Lung microvascular endothelial cell (primary cell): ENCODE measurements at places on chromosomes 13 and 19.

GRCh38 chr13:57644106-57644505, 12.6 kb downstream of the PCDH17 start:
- no peak for DNase-seq

GRCh38 chr19:18932216-18932841, 8.7 kb downstream of the HOMER3 start:
- DNase-seq, result peak; percentile 70

- no peak for DNase-seq
These were observed 132.4 kb downstream of the MRPL57 start for GRCh38 chr13:21308906-21309305.

DNA sequence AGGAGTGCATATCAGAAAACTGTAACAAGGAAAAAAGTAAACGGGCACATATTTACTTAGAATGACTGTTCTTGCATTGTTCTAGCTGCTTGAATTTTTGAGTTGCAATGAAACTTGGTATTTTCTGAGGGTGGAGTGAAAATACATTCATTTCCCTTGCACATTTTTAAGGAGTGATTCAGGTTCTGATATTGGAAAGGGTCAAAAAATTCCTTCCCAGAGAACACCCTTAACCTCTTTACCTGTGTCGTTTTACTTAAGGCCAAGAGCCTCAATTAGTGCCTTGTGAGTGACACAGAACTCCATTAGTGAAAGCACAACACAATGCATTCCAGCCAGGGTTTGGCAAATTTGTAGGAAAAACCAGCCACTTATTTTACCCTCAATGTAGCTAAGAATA, 2.3 kb downstream of the ITGBL1 start:
- peak; percentile 47 for DNase-seq

DNA sequence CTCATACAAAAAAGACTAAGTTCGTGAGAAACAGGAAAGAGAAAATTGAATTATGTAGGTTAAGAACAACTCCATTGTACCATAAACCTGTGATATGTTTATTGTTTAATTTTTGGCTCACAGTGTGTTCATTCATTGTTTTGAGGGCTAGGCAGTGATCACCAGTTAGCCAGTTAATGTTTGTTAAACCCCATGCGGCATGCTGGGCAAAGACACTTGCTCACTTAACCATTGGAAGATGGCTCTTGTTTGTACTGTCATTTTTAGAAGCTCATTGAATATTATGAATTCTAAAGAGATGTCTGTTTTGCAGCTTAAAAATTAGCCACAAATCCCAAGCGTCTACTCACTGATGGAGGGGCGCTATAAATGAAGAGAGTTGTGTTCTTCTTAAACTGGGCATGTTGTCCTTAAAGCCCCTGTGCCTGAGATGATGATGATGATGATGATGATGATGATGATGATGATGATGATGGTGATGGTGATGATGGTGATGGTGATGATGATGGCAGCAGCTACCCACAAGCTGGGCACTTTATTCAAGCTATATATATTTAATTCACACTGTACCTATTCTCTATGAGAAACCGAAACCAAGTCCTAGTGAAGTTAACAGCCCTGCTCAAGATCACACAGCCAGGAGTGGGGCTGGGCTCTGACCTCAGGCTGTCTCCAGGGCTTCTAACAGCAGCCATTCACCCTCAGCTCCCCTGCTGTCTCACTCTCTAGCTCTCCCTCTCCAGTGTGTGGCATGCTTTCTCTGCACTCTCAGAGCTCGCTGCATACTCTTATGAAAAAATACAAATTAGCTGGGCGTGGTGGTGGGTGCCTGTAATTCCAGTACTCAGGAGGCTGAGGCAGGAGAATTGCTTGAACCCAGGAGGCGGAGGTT, 169.1 kb downstream of the SHISA2 start:
- DNase-seq, result no peak

- DNase-seq, result no peak
These were observed 39.1 kb upstream of the MTIF3 start for GRCh38 chr13:27489456-27489855.

DNA sequence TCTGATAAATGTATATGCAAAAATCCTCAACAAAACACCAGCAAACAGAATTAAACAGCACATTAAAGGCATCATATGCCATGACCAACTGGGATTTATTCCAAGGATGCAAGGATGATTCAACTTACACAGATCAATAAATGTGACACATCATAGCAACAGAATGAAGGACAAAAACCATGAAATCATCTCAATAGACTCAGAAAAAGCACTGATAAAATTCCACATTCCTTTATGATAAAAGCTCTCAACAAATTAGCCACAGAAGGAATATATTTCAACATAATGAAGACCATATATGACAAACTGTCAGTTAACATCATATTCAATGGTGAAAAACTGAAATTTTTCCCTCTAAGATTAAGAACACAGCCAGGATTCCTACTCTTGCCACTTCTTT, 691.6 kb downstream of the DIAPH3 start:
- no peak for DNase-seq

GRCh38 chr19:35013041-35013819, 13.1 kb downstream of the GRAMD1A start:
- DNase-seq, result peak; percentile 73

DNA sequence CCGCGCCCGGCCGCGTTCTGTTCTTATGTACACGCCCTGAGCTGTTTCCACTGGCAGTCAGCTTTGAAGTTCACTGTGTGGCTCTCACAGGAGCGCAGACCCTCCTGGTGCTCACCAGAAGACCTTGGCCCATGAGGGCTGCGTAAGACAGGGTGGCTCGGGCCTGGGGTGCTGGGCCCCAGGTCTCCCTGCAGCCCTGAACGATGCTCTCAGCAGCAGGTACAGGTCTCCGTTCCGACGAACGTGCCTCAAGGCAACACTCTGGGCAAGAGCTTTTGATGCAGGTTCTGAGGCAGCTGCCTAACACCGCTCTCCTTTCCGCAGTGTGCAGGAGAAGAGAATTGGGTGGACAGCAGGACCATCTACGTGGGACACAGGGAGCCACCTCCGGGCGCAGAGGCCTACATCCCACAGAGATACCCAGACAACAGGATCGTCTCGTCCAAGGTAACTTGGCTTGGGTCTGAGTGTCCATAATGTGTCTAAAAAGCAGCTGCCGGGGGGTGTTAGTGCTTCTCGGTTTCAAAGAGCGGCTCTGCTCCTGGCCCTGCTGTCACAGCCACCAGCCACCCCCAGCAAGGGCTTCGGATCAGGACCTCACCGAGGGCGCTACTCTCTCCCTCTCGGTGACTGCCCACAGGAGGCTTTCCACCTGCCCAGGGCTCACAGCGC, 95.1 kb downstream of the ATP11A start:
- no peak for DNase-seq

DNA sequence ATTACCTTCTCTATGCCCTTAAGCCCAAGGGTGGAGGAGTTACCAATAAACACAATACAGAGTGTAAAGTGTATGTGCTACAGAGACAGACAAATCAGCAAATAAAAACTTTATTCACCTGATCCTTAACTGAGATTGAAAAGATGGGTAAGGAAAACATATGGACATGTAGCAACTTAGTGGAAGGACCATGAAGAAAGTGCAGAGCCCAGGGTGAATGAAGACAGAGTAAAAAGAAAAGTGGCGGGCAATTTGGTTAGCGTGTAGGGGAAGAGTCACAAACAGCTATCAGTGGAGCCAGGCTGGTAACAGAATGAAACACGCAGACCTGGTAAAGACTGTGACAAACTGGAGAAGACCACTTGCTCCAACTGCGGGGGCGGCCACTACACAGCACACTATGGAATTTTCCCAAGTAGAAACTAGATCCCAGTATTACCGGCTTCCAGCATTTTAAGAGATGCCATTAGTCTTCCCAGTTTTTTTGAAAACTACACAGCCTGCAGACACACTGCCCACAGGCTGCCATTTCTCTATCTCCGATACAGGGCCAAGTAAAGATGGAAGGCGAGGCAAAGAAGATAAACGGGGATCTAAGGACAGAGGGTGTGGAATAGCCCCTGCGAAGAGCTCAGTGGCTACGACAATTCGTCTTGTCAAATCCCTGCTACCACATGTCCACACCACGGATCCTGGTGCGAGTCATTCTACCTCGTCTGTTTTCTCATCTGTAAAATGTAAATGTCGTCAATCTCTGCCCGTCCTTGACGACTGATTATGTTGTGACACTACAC, 1.2 kb downstream of the UQCRFS1 start:
- DNase-seq, result peak; percentile 44

DNA sequence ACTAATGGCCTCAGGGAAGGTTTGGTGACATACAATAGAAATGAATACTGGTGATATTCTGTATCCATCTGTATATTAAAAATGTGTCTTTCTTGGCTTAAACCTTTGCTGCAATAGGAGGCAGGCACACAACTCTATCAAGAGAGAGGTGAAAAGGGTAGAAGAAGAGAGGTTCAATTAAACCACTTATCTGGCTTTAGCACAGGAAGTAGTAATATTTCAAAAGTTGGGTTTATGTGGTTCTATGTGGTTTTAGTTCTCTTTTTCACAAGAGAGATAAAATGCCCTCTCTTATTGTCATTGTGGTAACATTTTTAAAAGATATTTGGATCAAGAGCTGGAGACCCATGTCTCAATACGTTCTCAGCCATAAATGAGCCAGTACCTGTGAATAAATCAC, 146.2 kb upstream of the FNDC3A start:
- DNase-seq, result no peak

- DNase-seq, result no peak
These were observed 9.5 kb downstream of the RUBCNL start for GRCh38 chr13:46377554-46377953.

GRCh38 chr13:97986835-97987234, 33.4 kb downstream of the IPO5 start:
- DNase-seq, result no peak

DNA sequence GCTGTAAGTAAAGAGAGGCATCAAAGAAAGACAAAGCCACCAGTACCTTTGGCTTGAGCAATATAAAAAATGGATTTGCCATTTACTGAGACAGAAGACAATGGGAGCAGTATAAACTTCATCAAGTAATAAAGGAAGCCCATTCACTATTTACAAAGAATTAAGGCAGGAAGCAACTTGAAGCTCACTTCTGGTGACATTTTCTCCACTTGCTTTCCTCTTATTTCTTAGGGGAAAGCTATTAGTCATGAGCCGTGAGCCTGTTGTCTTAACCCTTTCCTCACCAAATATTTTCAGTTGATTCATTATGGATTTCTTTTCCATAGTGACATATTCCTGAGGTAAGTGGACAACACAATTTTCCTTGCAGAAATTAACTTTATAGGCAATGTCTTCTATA, 156.8 kb downstream of the DNAJC3 start:
- DNase-seq, result peak; percentile 1

- no peak for DNase-seq
These were observed 234.0 kb upstream of the PCDH9 start for GRCh38 chr13:67464154-67464553.

DNA sequence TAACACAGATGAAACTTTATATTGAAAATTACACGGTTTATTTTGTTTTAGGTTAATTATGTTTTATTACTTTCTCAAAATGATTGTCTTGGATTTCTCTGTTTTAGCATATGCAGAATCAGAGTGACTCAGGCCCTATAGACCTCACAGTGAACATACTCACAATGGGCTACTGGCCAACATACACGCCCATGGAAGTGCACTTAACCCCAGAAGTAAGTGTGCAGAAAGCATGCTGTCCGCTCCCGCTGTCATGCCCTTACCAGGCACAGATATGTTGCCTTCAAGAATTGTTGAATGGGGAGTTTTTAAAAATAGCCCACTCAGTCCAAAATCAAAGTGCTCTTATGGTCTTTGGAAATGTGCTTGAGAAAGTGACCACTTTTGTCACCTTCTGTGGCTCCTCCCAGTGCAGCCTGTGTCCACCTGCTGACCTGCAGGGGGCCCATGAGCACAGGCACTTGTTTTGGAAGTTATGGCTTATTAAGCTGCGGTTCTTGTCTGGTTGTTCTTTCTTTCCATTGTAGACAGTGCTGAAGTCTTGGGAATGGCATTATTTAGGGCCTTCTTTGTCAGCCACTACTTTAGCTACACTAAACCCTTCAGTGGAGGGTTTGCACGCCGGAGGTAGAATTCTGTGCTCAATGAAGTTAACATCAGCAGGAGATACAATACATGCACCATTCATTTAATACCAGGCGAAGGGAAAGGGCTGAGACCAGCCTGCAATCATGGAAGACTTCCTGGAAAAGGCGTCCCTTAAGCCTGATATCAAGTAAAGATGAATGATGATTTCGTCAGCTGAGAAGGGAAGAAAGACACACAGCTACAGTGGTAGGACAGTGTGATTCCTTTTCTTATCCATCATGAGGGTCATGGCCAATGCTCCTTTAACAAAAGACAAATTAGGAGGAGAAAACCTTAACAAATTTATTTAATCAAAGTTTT, 36.7 kb downstream of the CUL4A start:
- DNase-seq, result no peak

- no peak for DNase-seq
These were observed 415.9 kb downstream of the IRS2 start for GRCh38 chr13:109370496-109370895.

DNA sequence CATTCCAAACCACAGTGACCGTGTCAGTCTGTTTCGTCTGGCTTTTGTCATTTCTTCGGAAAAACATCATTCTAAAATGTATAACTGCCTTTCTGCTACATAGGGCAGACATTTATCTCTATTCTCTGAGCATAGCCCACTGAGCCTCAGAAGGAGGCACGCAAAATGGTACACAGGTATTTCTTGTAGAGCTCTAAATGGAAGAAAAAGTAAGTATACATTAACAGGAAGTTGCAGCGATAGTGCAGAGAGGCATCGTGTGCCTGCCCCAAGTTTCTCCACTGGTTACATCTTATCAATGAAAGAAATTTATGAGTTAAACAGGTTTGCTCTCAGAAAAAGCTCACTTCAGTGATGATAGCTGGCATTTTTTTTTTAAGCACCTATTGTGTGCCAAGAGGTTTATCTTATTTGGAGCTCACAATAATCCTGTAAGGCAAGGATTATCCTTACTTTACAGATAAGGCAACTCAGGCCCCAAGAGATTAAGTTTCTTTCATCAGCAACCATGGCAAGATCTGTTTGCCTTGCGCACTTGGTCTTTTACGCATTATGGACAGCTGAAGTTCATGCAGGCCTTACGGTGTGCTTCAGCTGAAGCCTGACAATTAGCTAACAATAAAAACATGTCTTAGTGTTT, 1.2 kb upstream of the RCBTB2 start:
- no peak for DNase-seq

DNA sequence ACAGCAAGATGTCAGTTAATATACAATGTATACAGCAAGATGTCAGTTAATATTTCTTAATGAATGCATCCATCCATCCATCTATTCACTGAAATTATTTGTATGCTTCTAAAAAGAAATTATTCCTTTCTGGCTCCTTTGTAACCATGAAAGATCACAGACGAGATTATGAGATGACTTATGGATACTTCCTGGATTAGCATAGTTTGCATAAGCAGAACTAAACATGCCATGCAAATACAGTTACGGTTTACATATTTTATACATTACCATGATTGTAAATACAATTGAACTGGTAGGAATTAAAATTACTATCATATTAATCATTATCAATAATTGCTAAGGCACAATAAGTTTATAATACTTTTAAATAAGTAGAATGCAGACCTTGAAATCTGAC, 32.7 kb downstream of the NALCN start:
- DNase-seq, result no peak

GRCh38 chr13:106714271-106714982, 146.5 kb upstream of the ARGLU1 start:
- DNase-seq, result no peak

GRCh38 chr19:36254848-36255247, 39.9 kb downstream of the ZNF146 start:
- no peak for DNase-seq

- peak; percentile 95 for DNase-seq
These were observed 799.3 kb upstream of the ARGLU1 start for GRCh38 chr13:107367258-107367657.

- peak; percentile 94 for DNase-seq
These were observed 2.3 kb upstream of the MZF1 start for GRCh38 chr19:58575183-58576041.

- no peak for DNase-seq
These were observed 196.7 kb downstream of the TBC1D4 start for GRCh38 chr13:75285310-75285709.
